Fibroblast of skin of left quadriceps (primary cell): ENCODE measurements at places on chromosomes 5 and 9.

DNA sequence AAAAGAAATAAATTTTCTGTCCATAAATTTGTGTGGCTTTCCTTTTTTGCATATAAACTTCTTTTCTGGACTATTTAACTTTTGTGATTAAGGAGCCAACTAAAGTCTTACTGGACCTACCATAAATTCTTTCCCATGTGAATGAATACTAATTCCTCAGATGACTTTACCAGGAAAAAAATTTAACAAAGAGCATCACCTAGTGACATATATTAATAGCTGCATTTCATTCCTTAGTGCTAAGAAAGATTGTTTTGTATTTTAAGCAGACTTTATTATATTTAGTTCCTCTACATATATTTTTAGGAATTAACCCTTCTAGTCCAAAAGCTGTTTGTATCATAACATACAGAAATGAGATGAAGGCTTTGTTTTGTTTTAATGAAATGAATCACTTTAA lies 64.4 kb downstream of the C9orf85 start:
- DNase-seq: no peak

GRCh38 chr5:26034813-26035212 lies 1003.6 kb downstream of the CDH9 start:
- no peak for DNase-seq

- no peak for DNase-seq
Observed at GRCh38 chr9:91332546-91333231, 29.0 kb downstream of the AUH start.

DNA sequence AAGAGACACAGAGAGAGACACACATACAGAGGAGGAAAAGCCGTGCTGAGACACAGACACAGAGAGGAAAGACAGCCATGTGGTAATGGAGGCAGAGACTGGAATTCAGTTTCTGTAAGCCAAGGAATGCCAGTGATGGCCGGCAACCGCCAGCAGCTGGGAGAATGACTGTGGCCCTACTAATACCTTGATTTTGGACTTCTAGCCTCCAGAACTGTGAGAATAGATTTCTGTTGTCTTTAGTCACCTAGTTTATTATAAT lies 90.2 kb downstream of the TARS1 start:
- no peak for DNase-seq

DNA sequence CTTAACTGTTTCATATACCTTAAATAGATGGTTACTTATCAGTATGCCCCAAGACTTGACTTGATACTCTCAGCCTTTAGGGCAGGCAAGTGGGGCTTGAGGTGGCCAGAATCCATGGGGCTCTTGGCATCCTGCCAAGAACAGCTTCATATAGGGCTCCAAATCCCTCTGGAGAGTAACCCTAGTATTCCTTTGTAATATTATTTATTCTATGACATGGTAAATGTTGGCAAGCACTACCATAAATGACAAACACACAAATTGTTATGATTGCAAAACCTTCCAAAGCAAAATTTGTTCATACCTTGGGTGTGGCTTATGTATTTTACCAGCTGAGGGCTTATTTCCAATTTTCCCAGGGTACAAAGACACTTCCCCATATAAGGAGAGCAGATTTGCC lies 257.4 kb upstream of the TRPC7 start:
- no peak for DNase-seq

DNA sequence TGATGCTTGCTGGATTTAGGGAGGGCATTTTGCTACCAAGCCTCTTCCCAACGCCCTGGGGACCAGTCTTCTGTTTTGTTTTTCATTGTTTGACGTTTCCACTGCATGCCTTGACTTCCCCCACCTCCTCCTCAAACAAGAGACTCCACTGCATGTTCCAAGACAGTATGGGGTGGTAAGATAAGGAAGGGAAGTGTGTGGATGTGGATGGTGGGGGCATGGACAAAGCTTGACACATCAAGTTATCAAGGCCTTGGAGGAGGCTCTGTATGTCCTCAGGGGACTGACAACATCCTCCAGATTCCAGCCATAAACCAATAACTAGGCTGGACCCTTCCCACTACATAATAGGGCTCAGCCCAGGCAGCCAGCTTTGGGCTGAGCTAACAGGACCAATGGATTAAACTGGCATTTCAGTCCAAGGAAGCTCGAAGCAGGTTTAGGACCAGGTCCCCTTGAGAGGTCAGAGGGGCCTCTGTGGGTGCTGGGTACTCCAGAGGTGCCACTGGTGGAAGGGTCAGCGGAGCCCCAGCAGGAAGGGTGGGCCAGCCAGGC lies 23.0 kb downstream of the PCDHGC5 start:
- no peak for DNase-seq

- DNase-seq: no peak
Observed at GRCh38 chr9:127796852-127797370, 5.8 kb upstream of the FPGS start.

GRCh38 chr5:131622633-131623032 lies 12.4 kb downstream of the RAPGEF6 start:
- DNase-seq: no peak

- no peak for DNase-seq
Observed at GRCh38 chr5:140469259-140469658, 67.6 kb downstream of the ANKHD1 start.

GRCh38 chr9:101421653-101422065 lies 13.9 kb downstream of the ALDOB start:
- no peak for DNase-seq
